ENCODE measurements at places on chromosomes 6 and 20.
A peak's percentile ranks its signal among the peaks of the same experiment; 100 is the strongest.

- DNase-seq, result no peak
Measured at GRCh38 chr6:706146-706545, 13.2 kb upstream of the EXOC2 start.

DNA sequence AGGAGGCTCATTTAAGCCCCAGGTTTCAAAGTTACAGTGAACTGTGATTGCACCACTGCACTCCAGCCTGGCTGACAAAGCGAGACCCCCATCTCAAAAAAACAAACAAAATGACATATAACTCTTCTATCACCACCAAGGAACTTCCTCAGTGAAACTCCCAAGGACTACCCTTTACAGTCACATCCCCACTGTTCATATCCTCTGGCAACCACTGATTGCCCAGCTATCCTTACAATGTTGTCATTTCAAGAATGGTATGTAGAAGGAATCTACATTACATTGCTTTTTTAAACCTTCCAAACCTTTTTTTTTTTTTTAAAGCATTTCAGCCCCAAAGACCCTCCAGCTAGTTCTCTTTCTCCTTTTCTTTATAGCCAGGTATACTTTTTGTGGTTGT, 123.1 kb upstream of the CARMIL1 start:
- no peak for DNase-seq

DNA sequence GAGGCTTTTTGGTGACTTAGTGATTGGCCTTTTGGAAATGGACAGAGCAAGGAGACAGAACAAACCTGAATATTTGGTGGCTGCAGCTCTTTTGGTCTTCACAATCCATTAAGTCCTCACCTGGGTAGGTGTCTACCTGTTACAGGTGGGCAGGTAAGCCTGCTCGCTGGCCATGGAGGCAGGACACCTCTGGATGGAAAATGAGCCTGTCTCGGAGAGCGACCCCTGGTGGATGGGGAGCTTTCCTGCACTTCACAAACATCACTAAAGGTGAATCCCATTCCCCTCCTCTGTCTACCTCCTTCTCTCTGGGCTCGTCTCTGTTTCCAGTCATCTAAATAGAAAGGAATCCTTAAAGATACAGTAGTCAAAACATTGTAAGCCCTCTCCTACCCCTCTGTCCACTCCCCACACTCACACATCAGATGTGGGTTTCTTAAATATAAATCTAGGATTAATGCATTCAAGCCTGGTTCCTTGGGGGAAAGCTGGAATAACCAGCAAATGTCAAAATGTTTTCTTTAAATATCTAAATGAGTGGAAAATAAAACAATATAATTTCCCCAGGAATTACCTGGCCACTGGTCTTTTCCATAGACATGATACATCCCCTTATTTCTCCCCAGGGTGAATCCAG, 304.9 kb downstream of the CDH26 start:
- DNase-seq, result peak; percentile 12

GRCh38 chr6:164151161-164152120, 736.9 kb downstream of the QKI start:
- no peak for DNase-seq

GRCh38 chr6:125773387-125774341, 17.1 kb upstream of the NCOA7 start:
- DNase-seq, result no peak
